ENCODE measurements at places on chromosomes 6 and 20.

DNA sequence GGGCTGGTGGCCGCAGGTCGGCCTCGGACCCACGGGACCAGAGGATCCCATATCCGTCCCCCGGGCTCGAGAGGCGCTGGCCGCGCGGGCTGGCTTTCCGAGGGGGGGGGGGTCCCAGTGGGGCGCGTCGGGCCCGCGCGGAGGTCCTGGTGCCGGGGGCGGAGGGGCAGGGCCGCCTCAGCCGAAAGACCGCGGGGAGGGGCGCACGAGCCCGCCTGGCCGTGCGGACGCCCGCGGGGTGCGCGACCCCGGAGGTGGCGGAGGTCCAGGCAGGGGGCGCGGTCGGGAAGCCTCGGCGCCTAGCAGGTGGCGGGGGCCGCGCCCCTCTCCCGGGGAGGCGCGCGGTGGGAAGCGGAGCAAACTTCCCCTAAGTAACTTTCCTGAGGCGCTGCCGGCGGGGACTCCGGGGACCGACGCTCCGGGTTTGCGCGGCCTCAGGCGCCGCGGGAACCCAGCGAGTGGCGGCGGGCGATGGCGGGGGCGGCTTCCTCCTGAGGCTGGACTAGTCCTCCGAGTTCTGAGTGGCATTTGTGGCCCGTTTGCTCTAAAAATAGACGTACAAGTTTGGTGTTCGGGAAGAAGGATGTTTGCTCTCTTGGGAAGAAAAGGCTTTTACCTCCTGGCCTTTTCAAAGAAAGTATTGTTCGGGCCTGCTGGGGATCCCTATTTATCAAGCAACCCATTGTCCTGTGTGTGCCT lies 26.5 kb upstream of the BTBD3 start:
- DNase-seq, result no peak

GRCh38 chr20:59807909-59808728 lies 125.3 kb downstream of the SYCP2 start:
- no peak for DNase-seq

- no peak for DNase-seq
Measured at GRCh38 chr6:19382676-19383075, 454.5 kb upstream of the ID4 start.

GRCh38 chr20:40980106-40980827 lies 48.4 kb upstream of the TOP1 start:
- no peak for DNase-seq

- DNase-seq, result no peak
Measured at GRCh38 chr20:15760001-15760621, 813.1 kb downstream of the KIF16B start.

- DNase-seq, result no peak
Measured at GRCh38 chr20:4335722-4336121, 320.4 kb upstream of the RNF24 start.

DNA sequence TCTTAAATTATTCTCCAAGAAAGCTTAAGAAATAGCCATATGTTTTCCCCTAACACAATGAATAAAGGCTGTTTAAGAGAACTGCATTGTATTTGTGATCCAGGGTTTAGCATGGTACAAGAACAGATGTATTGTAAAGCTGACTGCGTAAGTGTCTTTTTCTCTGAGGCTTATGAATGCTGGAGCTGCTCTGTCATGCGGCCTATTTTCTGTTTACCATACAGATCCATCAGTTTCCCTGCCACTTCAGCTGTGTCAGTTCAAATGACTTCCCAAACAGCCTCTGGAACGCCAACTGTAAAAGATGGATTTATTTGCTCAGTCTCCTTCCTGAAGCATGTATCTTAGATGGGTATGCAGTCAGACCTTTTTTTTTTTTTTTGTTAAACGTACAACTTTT lies 419.3 kb upstream of the HS3ST5 start:
- DNase-seq, result no peak
